NCI-H524 (cell line): ENCODE measurements at places on chromosomes 3 and 15.

GRCh38 chr3:46070595-46071093 is 43.4 kb upstream of the XCR1 start:
- no peak for DNase-seq

DNA sequence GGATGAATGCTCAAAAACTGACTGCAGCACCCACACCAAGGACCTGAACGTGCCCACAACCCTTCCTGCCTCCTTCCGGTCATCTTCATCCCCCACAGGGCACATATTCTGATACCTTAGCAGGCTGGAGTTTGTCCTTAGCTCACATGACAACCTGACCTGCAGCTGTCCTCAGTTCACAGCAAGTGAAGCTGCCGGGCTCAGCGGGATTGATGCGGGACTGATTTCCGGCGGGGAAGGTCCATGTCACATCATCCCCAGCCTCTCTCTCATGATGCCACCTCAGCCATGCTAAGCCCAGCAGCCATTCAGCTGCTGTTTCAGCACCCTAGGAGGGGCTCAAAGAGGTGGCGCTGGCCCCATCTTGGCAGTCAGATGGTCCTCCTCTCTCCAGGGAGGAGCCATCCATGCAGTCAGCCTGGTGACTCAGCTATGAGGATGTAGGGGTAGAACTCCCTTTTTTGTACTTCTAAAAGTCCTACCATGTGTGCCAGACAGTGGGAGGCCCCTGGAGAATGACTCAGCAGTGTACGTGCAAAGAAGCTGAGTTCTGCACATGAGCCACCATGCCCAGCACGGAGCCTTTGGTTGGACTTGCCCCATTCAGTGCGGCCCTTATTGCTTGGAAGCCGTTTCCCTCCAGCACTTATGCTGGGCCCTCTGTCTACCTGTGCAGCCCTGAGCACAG is 9.5 kb downstream of the CA12 start:
- no peak for DNase-seq

DNA sequence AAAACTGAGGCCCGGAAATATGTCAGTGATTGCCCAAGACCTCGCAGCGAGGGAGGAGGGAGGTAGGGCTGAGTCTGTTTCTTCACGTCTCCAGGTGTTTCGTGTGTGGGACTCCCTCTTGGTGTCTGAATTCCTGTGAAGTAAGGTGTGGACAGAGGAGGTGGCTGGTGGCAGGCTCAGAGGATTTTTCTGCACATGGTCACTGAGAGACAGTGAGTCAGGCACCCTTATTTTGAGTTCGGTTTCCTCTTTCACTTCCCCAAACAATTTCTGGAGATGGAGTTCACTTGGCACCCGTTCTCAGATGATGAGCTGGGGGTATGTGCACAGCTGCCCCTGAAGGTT is 46.3 kb upstream of the VPS8 start:
- DNase-seq = no peak

GRCh38 chr3:117104792-117105191 is 395.2 kb downstream of the TUSC7 start:
- DNase-seq = no peak

DNA sequence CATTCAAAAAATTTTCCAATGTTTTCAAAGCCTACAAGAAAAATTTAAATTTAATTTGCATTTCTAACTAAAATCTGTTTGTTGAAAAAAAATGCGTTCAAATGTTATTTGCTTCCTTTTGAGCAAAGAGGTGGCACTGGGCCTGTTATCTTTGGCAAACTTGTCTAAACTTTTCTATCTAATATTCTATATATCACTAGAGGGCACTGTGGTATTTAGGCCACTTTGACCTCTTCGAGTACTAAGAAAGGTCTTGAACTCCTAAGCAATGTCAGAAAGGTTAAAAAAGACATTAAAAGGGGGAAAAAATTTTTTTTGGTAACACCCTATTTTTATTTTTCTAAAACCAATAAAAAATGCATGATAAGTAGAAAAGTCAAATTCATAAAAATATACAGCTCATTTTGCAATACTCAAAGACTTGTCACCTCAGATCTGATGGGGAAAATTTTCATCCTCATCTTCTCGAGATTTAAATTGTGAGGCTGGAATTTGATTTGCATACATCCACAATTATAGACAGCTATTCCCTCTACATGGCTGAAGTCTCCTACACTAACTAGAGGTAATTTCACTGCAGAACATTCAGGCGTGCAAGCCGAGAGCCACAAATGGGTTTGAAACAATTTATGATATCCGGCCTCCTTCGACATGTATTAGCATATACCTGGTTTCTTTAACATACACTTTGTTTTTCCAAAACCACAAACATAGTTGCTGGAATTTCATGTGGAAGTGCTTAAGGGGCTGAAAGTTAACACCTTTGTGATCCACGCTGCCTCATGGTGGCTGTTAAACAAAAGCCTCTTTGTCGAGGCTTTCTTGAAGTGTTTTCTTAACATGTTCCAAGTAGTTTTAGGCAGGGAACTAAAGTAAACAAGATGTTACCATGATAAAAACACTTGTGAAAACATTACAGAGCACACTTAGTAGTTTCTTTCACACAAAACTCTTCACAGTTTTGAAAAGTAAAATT is 576.4 kb downstream of the FOXP1 start:
- no peak for DNase-seq

- no peak for DNase-seq
Measured at GRCh38 chr3:18446149-18446825, 21.1 kb upstream of the SATB1 start.

GRCh38 chr15:63157891-63158431 is 684 bp upstream of the RPS27L start:
- peak; percentile 55 for DNase-seq

DNA sequence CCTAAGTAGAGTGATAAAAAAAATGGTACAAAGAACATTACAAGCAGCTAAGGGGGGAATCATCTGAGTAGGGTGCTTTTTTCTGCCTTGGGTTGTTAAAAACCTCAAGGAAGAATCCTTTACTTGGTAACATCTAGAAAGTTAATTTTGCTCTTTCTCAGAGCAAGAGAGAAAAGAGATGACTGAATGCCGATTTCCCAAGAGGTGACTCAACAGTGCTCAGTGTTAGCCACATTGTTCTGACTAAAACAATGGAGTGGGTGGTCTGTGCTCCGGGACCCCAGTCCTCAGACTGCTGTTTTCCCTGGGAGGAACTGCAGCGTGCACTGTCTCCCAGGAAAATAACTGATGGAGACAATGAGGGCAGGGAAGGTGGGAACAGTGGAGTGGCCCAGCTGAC is 41.1 kb upstream of the RASGRP1 start:
- no peak for DNase-seq

DNA sequence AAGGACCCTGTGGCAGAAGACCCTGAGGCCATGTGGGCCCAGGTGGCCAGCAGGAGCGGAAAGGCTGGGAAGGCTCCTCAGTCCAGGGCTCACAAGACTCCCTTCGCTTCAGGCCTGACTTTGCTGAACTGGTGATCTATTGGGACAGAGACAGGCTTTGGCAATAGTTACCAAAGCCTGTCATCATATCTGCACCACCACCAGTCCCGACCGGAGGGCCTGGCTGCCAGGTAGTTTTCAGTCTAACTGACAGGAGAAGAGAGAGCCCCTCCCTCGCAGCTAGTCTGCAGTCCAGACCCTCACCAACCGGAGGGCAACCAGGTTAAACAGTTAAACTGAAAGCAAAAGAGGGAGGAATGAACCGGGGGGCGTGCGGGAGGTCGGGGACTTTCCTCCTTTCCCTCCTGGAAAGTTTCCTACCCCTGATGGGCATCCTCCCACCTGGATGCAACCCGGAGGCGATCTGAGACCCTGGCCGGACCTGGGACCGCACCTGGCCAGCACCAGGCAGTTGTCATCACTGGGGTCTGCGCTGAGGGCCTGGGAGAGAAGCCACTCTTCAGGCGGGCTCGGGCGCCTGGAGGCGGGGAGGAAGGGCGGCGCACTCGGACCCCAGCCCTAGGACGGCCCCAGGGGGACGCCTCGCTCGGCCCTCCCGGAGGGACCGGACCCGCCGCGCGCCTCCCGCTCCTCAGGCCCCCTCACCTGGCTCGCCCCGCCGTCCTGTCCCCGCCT is 435 bp downstream of the RAB27A start:
- peak; percentile 90 for DNase-seq

GRCh38 chr15:77907824-77908751 is 169.4 kb downstream of the TBC1D2B start:
- no peak for DNase-seq

DNA sequence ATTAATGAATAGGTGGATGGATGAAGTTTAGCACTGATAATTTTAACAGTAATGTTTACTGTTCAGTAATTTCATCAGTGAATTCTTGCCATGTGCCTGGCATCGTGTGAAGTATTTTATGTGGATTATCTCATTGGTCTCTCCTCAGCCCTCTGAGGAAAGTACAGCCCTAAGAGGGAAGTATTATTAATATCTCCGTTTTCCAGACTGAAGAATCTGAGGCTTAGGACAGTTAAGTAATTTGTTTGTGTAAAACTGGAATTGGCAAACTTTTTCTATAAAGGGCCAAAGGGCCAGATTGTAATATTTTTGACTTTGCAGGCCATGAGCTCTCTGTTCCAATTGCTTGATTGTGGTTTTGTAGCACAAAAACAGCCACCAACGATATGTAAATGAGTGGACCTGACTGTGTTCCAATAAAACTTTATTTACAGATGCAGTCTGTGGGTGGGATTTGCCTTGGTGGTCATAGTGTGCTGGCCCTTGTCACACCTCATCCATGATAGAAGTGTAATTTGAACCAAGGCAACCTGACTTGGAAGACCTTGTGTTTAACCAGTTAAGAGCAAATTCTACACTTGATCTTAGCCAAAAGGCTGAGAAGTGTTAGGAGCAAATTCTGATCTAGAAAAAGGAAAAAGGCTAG is 255.3 kb downstream of the FEZF2 start:
- no peak for DNase-seq

- DNase-seq = peak; percentile 21
Measured at GRCh38 chr3:86562090-86562489, 428.9 kb downstream of the VGLL3 start.

DNA sequence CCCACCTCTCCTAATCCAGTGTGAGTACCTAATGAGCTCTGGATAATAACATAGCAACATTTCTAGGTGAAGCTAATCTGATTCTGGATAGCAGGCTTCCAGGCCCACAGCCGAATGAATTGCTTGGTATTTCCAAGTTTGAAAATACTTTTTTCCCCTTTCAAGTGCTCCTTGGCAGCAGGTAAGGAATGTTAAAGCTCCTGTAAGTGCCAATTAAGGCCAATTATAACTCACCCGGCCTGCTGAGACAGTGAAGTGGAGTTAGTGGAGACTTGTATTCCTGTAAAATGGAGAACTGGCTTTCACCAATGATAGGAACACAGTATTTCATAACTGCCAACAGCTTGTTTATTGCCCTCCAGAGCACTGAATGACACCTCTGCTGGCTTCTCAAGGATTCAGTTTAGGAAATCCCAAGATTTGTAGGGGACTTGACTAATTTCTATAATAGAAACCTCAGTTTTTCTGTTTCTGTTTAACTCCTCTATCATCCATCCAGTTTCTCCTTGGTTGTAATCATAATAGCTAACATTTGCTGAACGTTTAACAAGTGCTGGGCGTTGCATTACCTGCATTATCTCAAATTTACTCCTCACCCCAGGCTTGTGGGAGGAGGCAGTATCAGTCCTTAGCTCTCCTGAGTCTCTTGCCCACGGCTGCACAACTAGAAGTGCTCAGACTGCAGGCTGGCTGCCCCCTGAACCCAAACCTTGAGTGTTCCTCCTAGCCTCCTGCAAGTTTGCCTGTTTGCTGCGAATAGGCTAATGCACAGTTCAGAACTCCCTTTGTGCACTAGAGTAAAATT is 52.7 kb upstream of the SCAANT1 start:
- DNase-seq = peak; percentile 95

DNA sequence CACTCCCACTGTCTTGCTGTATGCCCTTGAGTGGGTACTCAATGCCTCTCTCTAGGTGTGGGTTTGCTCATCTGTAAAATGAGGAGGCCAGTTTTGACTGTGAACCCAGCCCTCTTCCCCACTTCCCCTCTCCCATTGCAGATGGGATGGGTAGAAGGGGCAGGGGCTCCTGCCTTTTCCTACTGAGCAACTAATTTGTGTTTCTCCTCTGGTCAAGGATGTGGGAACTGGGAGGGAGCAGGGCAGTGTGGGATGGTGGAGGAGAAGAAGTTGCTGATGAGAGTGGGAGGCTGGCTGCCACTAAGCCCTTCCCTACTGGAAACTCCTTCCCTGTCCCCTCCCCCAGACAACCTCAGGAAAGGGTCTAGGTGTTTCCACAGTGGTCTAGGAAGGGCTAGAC is 20.1 kb upstream of the ANKDD1A start:
- no peak for DNase-seq

DNA sequence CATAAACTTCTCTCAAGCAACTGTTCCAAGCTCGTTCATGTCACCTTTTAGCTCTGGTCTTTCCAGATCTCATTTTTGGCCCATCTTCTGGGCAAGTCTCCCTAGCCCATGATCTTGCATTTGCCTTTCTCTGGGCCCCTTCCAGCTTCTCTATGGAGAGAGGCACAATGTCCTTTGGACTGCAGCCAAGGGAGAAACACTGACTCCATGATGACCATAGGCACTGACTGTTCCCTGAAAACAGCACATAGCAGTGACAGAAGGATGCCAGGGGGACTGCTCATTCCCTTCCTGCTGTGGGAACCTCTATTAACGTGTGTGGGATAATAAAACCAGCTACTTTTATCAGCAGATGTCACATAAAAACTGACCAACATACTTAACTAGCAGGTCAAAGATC is 60.3 kb downstream of the STRIT1 start:
- peak; percentile 18 for DNase-seq

GRCh38 chr15:67047149-67047661 is 18.2 kb upstream of the SMAD3 start:
- no peak for DNase-seq

DNA sequence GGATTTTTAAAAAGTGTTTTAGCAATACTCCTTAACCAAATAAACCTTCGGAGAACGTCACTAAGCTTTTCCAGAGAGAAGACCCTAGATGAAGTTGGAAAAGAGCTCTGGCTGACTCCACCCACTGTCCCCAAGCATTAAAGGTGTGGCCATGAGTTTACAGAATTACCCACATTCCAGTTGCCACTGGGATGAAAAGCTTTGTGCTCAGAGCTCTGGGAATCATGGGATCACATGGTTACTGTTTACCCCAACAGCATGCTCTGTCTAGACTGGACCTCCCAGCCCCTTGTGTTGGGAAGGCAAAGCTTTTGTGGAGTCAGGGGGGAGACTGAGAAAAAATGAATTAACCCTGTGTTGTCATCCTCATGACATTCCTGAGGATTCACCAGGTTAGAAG is 55.3 kb downstream of the CCK start:
- no peak for DNase-seq

DNA sequence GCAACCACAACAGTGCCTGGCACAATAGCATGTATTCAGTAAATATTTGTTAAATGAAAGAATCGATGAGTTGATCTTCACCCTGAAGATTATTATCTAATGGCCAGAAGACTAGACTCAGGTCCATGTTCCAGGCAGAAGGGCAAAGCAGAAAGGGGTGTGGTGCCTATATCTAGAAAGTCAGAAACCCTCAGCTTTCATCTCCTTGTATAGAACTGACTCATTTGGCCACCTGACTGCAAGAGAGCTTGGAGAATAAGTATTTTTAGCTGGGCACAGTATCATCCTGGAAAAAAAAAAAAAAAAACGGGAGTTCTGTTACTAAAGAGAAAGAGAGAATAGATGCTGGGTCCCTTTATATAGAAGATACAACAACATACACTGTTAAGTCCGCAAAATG is 69.7 kb upstream of the SPRED1 start:
- no peak for DNase-seq
